ENCODE measurements at places on chromosomes 1 and 21.
A peak's percentile ranks its signal among the peaks of the same experiment; 100 is the strongest.

GRCh38 chr1:52238887-52239707 is 97.2 kb downstream of the ZFYVE9 start:
- H3K4me1 ChIP-seq = peaks cover 27% of the 10 kb centered on the region
- no peak overlapping the region for H3K4me3 ChIP-seq
- DNase-seq = no peak

- peak overlapping the region; percentile 86 for H3K27ac ChIP-seq
- peak overlapping the region; percentile 55 for H3K4me3 ChIP-seq
- DNase-seq = no peak
- H3K4me1 ChIP-seq = peaks cover 23% of the 10 kb centered on the region
- no peaks in the 10 kb centered on the region for H3K36me3 ChIP-seq
Measured at GRCh38 chr1:58574816-58575215, 2.2 kb downstream of the TACSTD2 start.

DNA sequence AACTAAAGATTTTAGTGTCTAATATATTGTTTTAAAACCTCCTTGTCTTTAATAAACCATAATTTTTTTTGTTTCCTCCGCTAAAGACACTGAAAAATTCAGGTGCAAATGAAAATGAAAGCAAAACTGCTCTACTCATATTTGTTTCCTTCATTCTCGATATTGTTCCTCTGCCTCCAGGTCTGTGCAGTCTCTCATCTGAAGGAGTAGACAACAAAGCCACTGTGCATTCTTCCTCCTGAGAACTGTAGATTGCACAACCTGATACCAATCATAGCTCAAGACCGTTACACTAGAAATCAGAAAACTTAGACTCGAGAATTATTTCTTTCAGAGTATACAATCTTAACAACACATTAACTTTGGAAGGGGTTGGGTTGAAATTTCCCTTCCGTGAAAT is 373.1 kb upstream of the CXADR start:
- no peaks in the 10 kb centered on the region for H3K4me1 ChIP-seq
- H3K36me3 ChIP-seq = no peaks in the 10 kb centered on the region
- H3K27ac ChIP-seq = no peak overlapping the region
- H3K27me3 ChIP-seq = no peaks in the 10 kb centered on the region

DNA sequence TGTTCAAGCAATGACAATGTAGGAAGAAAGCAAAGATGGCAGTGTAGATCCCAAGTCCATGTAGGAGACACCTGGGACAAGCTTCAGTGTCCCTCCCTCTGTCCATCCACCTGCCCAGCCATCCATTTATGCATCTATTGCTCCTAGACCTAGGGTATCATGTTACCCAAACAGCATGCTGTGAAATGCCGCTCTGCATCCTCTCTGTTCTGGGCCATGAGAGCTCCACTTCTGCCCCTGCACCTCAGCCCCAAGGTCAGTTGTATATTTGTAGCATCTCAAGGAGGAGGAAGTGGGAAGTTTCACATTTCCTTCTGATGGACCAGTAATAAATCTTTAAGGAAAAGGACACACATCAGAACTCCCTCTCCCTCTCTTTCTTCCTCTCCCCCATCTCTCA is 27.9 kb upstream of the TSPEAR start:
- H3K4me3 ChIP-seq = no peak overlapping the region
- H3K4me1 ChIP-seq = no peaks in the 10 kb centered on the region
- DNase-seq = no peak
- no peaks in the 10 kb centered on the region for H3K36me3 ChIP-seq
- no peaks in the 10 kb centered on the region for H3K27me3 ChIP-seq

DNA sequence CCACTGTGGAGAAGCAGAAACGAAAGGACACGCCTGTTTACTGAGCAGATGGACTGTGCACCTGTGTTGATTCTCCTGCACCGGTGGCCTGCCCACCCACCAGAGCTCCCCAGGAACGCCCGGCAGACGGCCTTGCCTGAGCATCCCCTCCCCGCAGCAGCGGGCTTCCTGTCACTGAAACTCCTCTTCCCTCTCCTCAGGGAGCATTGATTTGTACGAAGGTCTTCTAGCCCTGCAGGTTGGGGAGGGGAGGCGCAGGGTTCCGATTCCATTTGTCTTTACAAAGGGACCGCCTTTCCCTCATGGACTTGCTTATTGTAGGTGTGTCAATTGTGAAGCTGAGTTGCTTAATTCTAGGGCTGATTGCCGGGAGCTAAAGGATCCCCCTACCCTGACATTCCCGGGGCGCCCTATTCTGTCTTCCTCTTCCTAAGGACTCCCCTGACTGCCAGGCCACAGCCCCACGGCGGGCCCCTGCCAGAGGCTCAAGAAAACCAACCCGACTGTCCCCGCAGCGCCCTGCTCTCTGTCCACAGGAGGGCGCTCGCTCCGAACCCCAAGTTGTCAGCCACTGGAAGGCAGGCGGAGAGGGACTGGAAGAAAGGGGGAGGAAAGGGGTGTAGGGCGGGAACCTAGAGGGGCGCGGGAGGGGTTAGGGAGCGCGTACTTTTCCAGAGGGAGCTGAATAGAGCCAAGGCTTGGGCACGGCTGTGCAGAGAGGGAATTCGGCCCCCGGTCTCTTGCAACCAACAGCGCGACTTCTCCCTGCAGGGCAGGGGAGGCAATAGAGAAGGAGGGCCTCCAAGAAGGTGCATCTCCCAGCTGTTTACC is 2.8 kb downstream of the S100A6 start:
- H3K36me3 ChIP-seq = peaks cover 14% of the 10 kb centered on the region
- H3K4me1 ChIP-seq = peaks cover 46% of the 10 kb centered on the region
- H3K4me3 ChIP-seq = peak overlapping the region; percentile 98
- peak; percentile 92 for DNase-seq
- H3K27me3 ChIP-seq = no peaks in the 10 kb centered on the region

All from lower lobe of right lung (tissue), 2 donors.